ENCODE measurements at places on chromosomes 1 and 21. TPM values are rescaled to one million over a fixed set of nuclear protein-coding genes. Genes with fewer than 3 reads are reported as not detected.

KRTAP7-1 gene
- not detected for total RNA-seq

OR2M3 gene
- not detected for total RNA-seq

ASPM gene
- total RNA-seq, result 28.2 TPM

NTPCR gene
- 30.3 TPM for total RNA-seq

OR6N1 gene
- not detected for total RNA-seq

TAS1R3 gene
- under 0.01 TPM for total RNA-seq

TRIM45 gene
- total RNA-seq, result 4.0 TPM

SPRR2B gene
- not detected for total RNA-seq

GBP3 gene
- 4.6 TPM for total RNA-seq

ABL2 gene
- 11.9 TPM for total RNA-seq

FOXO6 gene
- not detected for total RNA-seq

SIM2 gene
- 2.0 TPM for total RNA-seq

PSEN2 gene
- total RNA-seq, result 11.3 TPM

TEDDM1 gene
- not detected for total RNA-seq

NHLH2 gene
- not detected for total RNA-seq

SPRR2F gene
- total RNA-seq, result not detected

F3 gene
- total RNA-seq, result 10.3 TPM

INSRR gene
- total RNA-seq, result not detected

HUNK gene
- 0.34 TPM for total RNA-seq

TMEM125 gene
- total RNA-seq, result not detected

EXO1 gene
- 16.6 TPM for total RNA-seq

TRAPPC10 gene
- 9.4 TPM for total RNA-seq

ATP1B1 gene
- 22.0 TPM for total RNA-seq
